ENCODE measurements at places on chromosomes 2 and 18.

GRCh38 chr2:160582081-160582480 lies 88.5 kb upstream of the RBMS1 start:
- DNase-seq = no peak

DNA sequence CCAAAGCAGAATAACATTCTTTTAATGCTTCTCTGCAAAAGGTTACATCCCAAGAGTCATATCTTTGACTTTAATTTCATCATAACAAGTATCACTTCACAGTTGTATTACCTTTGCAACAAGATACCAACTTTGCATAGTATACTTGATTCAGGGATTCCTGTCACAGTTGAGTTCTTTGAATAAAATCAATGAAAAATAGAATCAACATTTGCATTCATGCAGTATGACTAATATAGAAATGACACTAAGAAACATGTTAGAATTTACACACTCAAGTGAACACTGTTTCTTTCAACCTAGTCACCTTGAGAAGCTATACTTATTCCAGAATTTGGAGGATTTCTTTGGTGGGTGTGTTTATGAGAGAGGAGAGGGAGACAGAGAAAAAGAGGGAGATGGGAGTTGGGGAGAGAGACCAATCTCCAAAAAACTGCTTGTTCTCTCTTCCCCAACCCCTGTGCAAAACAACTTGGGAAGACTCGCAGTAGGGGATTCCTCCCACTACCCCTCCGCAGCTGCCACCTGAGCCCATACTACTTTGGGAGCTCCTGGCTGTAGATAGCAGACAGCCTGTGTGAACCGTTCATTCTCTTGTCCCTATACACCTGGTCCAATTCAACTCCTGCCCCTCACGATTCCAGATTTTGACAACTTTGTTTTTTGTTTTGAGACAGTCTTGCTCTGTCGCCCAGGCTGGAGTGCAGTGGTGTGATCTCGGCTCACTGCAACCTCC lies 57.7 kb downstream of the PELI1 start:
- DNase-seq = no peak

DNA sequence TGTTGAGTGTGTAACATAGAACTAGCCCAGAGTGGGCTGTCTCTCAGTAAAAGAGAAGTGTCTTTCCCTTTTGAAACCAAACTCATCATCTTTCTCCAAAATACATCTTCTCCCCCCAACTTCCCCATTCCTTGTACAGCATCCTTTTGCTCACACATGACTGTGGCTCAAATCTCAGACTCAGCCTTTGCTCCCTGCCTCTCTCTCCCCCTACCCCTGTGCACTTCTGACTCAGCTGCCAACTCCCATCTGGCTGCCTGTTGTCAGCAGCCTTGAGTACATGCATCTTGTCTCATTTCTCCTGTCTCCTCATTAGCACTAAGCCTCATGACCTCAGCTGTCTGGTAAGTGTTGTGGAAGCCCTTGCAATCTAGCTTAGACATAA lies 18.1 kb upstream of the MGAT4A start:
- DNase-seq = peak; percentile 92

DNA sequence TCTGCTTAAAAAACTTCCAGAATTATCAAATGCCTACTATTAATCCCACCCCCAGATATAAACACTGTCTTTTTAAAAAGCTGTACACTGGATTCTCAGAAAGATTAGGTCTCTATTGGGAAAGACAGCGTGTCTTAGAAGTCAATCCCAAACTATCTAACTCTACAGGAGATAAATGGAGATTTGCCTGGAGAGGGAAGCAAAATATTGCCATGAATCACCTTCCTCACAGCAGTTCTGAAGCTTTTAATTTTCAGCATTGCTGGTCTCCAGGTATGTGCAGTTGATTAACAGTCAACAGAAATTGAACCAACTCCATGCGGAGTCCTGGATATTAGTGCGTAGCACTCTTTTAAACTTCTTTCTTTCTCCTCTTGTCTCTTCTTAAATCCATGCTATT lies 122.2 kb downstream of the DSC3 start:
- DNase-seq = no peak

- DNase-seq = no peak
Observed at GRCh38 chr2:59339121-59339836, 1098.2 kb upstream of the FANCL start.

GRCh38 chr18:79507076-79507545 lies 111.4 kb downstream of the NFATC1 start:
- peak; percentile 20 for DNase-seq

DNA sequence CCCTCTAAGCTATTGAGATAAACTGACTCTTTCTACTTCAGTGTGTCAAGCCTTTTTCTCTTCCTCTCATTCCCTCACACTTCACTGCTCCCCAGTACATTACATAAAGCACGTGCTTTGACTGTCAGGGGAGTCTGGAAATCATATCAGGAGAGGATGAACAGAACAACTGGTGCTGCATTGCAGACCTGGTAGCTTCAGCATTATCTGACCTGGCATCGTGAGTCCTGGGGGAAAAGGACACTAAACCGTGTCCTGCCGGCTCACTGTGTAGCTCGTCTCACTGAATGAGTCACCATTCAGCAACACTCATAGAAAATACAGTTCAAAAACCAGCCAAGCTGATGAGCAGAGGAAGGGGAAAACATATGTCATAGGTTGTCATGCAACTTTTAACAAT lies 108.5 kb upstream of the UNC80 start:
- DNase-seq = no peak

DNA sequence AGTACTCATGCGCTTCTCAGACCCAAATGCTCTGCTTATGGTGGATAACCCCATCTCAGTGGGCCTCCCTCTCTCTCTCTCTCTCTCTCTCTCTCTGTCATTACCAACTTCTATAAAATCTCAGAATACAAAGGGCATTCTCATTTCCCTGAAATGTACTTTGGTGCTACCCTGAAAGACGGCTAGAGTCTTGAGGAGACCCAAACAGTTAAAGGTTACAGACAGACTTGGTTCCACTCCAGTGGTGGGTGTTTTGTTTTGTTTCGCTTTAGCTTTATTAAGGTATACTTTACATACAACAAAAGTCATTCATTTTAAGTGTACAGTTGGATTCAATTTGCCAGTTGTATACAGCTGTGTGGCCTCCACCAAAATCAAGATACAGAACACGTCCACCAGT lies 60.9 kb downstream of the BCL11A start:
- no peak for DNase-seq

DNA sequence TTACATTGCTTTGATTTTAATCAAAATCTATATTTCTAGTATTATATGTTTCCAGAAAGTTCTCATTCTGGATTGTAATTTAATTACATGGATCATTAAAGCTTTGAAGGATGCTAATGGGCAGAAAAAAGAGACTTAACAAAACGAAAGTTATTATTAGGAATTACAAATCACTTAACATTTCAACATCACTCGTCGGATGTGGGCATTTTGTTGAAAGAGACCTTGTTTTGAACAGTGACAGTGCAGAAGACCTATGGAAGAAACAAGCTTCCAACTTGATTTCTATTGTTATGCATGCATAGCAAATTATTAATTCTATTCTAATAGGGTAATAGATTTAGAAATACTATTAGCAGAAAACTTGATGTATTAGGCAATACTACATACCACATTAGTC lies 31.4 kb upstream of the DARS1 start:
- peak; percentile 62 for DNase-seq

- DNase-seq = no peak
Observed at GRCh38 chr2:214674278-214674677, 135.2 kb downstream of the BARD1 start.

- DNase-seq = peak; percentile 31
Observed at GRCh38 chr2:162126527-162126926, 25.5 kb downstream of the GCG start.

DNA sequence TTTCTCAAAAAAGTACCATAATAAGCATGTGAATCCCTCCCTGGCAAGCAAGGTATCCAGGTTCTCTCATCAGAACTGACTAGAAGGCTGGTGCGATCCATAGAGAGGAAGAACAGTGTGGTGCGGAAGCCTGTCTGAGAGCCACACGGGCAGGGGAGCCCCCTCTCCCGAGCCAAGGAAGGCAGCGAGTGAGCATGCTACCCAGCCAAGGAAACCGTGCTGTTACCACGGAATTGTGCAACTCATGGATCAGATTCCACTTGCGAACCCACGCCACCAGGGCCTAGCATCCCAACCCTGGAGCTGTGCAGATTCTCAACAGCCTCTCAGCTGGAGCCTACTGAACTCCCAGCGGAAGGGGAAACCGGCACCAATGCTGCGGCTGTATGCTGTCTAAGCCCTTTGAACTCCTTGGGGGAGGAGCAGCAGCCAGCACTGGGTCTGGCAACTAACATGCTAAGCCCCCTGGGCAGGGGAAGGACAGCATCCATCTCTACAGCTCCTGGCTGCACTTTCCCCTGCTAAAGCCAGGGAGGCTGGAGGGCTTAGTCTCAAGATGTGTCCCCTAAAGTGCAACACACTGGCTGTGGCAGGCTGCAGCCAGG lies 823.1 kb downstream of the EPHA4 start:
- no peak for DNase-seq

DNA sequence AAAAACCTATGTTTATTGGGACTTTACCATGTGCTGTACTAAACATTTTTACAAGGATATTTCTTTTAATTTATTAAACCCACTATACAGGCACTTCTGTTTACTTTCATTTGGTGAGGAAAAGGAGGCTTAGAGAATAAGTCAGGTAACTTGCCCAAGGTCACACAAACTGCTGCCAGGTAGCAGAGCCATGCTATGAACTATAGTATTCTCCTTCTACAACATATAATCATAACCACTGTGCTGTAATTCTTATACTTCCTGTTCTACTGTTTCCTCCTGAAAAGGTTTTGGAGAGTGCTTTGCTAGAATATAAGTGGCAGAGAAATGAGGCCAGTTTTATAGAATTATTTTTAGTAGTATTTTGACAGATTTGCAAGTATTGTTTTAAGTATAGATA lies 29.5 kb downstream of the SLC39A10 start:
- no peak for DNase-seq

DNA sequence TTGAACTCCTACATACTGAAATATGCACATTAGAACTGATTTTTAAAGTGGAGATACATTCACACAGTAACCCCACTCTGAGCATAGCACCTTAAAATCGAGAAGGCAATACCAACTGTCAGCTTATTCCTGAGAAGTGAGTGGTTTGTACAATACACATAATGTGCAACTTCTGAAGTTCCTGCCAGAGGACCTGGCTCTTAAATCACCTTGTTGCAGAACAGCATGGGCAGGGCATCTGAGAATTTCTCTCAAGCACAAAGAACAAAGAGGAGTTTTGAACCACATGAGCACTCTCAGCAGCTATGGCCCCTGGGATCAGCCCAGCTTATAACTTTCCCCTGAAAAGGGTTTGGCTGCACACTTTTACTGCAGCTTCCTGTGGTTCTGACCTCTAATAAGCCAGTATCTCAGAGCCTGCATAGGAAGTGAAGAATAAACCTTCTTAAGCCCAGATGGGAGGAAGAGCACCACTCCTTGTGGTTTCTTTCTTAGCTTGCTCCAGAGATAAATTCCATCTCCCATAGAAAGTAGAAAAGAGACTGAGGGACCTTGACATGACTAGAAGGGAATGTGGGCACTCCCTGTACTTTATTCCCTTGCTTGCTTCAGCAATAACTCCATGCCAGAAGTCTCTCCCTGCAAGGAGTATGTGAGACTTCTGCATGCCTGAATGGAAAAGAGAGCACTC lies 862.3 kb downstream of the SUCLG1 start:
- no peak for DNase-seq

DNA sequence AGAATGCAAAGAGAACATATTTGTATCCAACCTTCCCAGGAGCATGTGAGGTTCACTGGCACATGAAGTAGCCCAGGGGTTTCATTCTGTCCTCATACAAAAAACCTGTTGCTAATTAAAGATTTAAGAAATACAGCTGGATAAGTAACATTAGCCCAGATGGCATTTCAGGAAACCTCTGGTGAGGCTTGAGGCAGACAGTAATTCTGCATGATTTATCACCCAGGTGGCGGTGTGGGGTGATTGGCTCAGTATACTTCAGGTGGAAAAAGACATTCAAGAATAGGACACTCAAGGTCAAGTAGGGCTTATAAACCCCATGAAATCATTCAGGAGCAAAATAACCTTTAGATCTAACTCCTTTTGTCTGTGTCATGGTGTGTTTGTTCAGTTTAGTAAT lies 237.4 kb downstream of the RNF144A start:
- no peak for DNase-seq

DNA sequence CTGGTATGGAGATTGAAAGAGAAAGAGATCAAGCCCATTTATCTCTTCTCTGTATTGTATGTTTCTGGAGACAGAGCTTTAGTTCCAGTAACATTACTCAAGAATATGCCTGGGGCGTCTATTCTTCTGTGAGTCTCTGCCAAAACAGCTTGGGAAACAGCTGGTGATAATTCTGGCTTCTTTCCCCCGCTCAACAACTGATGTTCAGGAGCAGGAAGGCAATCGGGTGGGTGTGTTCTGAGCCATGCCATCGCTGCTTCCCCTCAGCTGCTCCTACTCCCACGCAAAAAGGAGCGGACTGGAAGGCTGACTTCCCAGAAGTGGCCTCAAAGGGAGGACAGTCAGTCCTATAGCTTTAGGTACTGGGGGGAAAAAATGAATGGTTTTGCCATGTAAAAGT lies 695.1 kb downstream of the PLCL1 start:
- DNase-seq = no peak

DNA sequence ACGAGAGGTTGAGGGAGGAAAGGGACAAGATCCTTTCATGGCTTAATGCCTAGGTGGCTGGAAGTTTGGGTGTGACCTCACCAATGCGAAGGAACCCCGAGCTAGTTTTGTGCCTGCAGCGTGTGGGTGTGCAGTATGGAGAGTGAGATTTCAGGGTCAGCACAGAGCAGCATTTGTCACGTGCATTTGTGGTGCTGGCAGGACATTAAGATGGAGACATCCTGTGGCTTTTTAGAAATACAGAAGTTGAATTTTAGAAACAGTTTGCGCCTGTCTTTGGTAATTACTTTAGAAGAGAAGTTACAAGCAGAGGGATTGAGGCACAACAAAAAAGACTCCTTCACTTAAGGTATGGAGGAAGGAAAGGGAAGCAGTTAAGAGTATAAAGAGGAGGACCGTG lies 258.2 kb upstream of the THUMPD2 start:
- peak; percentile 67 for DNase-seq

DNA sequence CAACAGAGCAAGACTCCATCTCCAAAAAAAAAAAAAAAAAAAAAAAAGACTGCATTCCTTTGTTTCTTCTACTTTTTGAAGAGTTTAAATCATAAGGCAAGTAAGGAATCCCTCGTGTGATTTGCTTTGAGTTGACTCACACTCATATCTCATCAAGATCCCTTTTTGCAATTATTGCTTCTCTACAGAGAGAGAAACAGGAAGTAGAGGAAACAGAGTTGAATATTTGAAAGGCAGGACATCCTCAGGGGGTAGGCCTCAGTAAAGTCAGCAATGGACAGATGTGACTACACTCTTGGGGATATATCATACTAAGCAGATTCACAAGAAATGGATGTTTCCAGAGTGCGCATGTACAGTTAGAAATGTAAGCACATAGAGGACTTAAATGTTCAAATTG lies 11.2 kb upstream of the EFR3B start:
- DNase-seq = peak; percentile 86

DNA sequence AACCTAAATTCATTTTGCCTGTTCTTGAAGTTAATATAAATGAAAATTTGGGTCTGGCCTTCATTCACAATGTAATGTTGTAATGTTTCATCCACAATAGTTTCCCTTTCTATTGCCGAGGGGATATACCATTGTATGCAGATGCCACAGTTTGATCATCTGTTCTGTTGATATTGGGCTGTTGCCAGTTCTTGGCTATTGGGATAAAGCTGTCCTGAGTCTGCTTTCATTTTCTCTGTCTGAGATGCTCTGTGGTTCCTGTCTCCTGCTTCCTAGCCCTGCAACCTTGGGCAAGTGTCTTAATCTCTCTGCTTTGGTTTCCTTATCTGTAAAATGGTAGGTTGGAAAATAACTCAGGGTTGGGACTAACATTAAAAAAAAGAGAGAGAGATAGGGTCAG lies 25.2 kb downstream of the B3GNT2 start:
- no peak for DNase-seq

GRCh38 chr2:236661061-236661761 lies 91.6 kb downstream of the ACKR3 start:
- no peak for DNase-seq
